ENCODE measurements at places on chromosomes 4 and X.

DNA sequence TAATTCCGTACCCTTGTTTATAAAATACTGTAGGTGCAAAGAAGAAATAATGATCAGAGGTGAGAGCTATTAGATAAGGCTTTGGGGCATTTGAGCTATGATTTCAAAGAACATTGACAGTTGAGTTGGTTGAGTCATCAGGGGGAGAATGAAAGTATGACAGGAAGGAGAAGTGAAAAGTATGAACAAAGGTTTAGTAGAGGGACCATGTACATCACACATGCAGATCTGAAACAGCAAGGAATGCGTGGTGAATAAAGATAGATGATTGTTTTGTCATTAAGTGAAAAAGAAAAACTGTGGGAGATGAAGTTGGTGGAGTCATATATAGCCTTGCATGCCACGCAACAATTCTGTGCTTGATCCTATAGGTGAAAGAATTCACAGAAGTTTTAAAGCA lies 163.1 kb downstream of the ARAP2 start:
- no peak for DNase-seq

DNA sequence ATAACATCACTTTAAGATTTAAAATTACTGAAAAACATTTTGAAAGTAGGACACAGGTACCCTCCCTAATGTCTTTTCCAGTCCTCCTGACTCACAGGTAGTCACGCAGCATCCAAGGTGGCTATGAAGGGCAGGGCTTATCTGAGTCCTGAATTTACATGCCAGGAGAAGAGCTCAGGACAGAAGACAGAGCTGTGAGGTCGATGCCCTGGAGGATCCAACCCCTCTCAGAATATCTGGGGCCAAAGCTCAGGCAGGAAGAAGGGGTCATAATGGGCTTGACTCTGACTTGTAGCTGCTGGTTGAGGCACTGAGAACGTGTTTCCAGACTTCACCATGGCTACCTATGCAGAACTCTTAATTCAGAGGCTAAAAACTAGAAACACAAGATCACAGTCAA lies 177.5 kb downstream of the AASDH start:
- DNase-seq, result no peak

DNA sequence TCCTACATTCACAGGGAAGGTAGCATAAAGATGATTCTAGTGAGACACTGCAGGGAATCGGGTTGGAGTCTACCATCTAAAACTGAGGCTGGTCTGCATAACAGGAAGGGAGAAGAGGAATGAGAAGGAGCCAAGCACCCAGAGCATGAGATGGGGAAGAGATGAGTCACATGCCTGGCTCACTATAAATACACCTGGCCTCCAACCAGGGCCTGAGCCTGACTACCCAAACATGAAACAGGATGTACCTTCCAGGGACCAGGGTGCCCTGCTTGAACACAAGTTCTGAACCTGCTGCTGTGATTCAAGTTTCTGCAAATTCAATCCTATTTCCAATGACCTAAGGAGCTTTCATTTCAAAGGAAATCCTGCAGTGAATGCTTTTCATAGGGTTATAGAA lies 24.9 kb downstream of the CD99L2 start:
- no peak for DNase-seq

DNA sequence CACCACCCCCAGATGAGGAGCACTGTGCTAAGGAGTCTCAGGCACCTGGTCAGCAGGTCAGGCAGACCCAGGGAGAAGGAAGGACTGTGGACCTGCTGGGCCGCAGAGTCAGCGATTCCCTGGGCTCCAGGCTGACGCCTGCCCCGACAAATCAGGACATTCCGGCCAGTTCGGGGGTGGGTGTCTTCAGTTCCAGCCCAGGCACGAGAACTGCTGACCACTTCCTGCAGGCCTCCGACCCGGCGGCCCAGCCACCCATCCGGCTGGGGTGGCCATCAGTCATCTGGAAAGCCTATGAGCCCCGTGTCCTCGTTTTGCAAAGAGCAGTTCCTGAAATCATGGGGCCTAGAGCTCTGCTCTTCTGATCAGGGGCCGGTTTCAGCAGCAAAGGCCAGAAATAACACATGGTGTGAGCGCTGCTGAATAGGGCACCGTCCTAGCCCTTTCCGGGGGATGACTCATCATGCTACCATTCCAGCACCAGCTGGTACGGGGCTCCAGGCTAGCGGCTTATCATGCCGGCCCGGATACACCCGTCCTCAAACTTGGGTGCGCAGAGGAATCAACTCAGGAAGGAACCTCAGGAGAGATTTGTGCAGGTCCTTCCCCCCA lies 7.8 kb upstream of the SH3TC1 start:
- no peak for DNase-seq

DNA sequence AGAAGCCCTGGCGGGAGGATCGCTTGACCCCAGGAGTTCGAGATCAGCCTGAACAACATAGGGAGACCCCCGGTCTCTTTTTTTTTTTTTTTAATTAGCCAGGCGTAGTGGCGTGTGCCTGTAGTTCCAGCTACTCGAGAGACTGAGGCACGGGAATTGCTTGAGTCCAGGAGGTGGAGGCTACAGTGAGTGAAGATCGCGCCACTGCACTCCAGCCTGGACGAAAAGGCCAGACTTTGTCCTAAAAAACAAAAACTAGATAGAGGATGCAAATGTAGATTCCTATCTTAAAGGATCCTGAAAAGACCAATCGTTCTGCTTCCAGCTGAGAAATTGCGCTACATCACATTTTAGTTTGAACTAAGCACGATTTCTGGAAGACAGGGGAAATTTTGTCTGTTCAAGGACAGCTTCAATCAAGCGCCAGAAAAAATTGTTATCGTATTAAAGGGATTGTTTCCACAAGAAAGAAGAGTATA lies 627 bp upstream of the HSD17B11 start:
- no peak for DNase-seq

- DNase-seq, result no peak
Observed at GRCh38 chr4:39415678-39416283, 9.1 kb downstream of the KLB start.

Data from activated CD8-positive, alpha-beta memory T cell treated with anti-CD3 and anti-CD28 coated beads for 24 hours (primary cell).